Stimulated activated CD8-positive, alpha-beta memory T cell treated with anti-CD3 and anti-CD28 coated beads, Interleukin-7, amount 100 ng/mL, for 24 hours (primary cell): ENCODE measurements at places on chromosomes 7 and 10.

DNA sequence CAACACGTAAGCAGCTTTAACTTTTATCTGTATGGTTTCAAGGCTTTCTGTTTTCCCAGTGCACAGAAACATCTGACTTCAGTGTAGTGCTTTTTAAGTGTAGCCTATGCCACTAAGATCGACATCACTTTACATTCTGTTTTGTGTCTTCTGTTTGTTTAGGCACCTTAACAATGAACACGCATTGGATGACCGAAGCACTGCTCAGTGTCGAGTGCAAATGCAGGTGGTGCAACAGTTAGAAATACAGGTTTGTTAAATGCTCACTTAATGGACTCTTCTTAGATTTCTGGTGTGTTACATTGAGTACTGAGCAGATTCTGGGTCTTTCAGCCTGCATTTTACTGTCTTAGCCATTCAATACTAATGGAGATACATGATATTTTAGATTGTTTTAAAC, 237.4 kb downstream of the FOXP2 start:
- DNase-seq, result no peak

DNA sequence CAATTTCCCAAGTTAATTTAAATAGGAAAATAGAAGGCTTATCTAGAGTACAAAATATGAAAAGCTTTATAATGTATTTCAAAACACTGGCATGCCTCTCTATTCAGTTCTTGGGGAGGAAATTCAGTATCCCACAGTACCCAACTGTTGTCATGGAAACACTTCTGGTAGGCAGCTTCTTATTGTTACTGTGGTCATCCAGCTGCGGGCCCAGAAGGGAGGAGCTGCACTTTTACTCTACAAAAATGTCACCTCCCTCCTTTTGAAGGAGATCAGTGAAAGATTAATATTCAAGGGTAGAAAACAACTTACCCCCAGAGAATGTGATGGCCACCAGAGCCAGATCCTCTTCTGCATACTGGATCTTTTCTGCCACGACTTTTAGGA, 202.8 kb downstream of the RAPGEF5 start:
- DNase-seq, result no peak

GRCh38 chr7:18027628-18028027, at the start of gene PRPS1L1:
Gene PRPS1L1, minus strand, starts transcription at chr7:18027846.
- no peak for DNase-seq

- no peak for DNase-seq
Measured at GRCh38 chr10:119466076-119466475, 76.4 kb downstream of the RGS10 start.

- DNase-seq, result no peak
Measured at GRCh38 chr7:122412441-122412840, 107.9 kb upstream of the FEZF1 start.

GRCh38 chr10:121076776-121077715, 225.9 kb downstream of the WDR11 start:
- no peak for DNase-seq

- DNase-seq, result no peak
Measured at GRCh38 chr7:139782932-139783331, 5.1 kb upstream of the HIPK2 start.

DNA sequence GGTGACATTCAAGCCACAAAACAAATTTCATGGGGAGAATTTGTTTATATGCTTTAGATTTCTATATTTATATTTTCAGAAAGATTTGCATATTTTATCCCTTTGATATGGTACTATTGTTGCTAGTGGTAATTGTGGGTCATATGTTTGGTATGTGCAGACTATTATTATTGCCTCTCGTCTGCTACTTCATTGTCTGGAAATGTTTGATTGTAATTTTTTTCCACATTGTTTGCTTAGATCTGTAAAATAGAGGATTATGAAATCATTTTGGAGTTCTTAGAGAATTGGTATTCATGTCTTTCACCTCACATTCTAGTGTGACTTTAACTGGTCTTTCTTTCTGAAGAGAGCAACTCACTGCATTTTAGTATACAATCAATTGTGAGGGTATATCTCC, 44.7 kb downstream of the MYO3A start:
- no peak for DNase-seq

DNA sequence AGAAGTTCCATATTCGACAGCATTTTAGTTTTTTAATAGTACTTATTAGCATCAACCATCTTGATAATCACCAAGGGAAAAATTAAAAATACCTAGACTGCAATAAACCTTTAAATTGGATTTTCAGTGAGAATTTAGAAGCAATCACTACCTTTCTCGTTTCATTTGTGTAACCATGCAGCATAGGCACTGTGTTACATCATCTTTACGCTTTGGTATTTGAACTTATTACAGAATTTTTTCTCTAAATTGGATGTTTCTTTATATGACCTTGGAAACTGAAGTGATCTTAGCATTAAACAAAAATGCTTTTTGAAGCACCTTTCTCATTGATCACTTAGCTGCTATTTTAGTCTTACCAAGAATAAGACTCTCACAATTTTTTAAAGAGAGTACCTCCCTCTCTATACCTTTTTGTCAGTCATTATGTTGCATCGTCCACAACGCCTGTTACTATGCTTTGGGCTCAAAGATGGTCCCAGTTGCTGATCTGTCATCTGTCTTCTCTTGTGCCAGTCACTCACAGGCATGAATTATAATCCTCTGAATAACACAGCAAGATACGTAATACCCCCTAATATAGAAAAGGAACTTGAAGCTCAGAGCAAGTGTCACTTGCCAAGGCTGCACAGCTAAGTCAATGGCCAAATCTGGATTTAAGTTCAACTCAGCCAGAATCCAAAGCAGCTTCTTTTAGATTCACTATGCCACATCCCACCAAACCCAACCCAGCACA, 19.6 kb upstream of the ASCC1 start:
- no peak for DNase-seq

DNA sequence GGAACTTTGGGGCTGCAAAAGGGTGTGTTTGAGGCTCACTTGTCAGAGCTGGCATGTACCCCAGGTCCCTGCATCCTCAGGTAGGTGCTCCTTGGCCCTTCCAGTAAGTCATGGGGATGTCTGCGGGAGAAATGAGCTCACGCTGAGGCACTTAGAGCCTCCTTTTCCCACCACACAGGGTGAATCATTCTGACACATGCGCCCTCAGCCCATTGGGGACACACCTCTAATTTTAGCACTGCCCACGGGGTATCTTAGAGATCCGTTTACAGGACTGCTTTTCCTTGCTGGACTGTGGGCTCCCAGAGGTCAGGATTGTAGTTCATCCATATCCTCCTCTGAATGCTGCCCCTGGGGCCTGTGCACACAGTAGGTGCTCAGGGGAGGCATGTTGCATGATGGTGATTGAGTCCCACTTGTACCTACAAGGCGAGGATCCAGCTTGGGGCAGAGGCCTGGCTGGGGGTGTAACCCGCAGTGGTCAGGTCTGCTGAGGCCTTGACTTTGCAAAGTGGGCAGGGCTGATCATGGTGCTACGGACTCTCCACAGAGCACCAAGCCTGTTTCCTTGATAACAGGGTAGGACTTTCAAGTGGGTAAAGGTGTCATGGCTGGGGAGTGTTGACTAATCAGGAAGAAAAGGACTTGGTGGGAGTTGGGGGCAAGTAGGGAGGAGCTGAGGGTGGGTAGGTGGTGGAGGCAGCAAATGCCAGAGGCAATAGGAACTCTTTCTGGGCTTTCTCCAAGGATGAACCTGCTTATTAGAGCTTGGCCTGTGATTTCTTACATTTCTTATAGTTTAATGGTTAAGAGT, 5.8 kb downstream of the TSPAN15 start:
- no peak for DNase-seq

DNA sequence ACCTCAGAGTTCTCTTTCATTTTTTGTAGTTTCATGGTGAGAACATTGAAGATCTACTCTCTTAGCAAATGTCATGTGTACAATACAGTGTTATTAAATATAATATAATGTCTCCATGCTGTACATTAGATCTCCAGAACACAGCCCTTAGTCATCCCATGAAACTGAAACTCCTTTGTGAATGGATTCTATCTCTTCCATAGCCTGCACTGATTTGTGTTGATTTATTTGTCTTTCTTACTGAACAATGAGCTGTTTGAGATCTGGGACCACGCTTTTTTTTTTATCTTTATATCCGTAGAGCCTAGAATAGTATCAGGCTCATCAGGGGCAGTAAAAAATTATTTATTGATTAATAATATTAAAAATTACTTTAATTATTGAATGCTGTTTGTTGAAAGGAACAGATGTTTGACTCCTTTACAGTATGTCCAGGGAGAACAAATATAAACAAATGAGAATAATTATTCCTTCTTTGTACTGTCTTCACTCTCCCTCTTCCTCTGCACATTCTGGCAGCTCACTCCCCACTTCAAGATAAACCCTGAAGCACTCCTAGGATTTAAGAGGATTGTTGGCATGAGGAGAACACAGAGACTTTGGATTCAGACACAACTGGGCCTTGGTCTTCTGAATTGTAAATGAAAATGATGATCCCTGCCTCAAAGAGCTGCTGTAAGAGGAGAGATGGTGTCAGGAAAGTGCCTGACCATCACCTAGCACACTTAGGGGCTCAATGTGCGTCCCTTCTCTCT, 81.6 kb upstream of the MSRB2 start:
- DNase-seq, result no peak

DNA sequence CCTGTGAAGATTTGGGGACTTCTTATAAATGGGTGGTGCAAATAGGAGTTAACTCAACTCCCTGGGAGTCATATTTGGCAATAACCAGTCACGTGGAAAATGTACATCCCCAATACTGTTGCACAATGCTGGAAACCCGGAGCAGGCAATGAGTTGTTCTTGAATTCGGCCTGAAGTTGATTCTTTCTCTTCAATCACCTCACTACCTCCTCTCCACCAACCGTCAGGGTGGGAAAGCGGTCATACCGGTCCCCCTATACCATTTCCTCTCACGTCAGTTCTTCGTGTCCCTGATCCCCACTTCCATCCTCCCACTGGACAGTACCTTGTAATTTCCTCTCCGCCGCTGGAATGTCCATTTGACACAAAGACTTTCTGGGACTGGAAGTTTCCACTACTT, 2.8 kb downstream of the GIMAP5 start:
- DNase-seq, result no peak

DNA sequence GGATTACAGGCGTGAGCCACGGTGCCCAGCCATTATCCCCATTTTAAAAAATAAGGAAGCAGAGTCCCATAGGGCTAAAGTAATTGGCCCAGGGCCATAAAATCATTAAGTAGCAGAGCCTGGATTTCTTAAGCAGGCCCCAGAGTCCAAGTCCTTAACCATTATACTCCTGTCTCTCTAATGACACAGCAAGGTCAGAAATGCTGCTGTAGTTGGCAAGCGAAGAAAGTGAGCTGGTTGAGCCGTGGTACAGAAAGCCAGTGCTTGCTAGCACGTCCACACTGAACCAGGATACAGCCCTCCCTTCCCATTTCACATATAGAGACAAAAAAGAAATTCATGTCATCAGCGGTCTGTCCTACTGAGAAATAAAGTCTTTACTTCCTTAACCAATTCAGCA, 562.7 kb downstream of the GALNT17 start:
- no peak for DNase-seq

GRCh38 chr7:138249975-138250374, 173.7 kb downstream of the AKR1D1 start:
- DNase-seq, result no peak

DNA sequence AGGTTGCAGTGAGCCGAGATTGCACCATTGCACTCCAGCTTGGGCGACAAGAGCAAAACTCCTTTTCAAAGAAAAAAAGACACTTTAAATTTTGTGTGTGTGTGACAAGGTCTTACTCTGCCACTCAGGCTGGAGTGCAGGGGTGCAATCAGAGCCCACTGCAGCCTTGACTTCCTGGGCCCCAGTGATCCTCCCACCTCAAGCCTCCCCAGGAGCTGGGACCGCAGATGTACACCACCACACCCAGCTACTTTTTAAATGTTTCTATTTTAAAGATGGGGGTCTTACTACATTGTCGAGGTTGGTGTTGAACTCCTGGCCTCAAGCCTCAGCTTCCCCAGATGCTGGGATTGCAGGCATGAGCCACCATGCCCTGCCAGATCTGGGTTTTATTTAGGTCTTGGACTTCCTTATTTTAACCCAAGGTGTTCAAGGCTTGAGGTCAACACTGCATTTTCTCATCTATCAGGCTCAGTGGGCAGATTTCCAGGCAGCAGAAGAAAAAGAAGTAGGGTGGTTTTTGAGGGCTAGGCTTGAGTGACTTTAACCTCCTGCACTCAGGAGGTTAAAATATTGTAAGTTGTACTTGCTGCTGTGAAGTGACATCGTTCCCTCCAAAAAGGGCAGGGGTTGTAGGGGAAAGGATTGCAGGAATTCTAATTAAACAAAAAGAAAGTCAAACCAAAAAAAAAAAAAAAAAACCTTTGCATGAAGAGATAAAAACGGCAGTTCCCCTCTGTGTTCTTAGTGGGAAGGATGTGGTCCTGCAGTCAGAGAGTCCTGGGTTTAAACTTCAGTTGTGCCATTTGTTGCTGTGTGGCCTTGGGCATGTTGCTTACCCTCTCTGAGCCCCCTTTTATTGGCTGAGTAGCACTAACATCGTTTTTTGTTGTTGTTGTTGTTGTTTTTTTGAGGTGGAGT, 71.5 kb downstream of the CARD11 start:
- DNase-seq, result no peak

- no peak for DNase-seq
Measured at GRCh38 chr7:39688611-39689480, 65.5 kb downstream of the RALA start.

- no peak for DNase-seq
Measured at GRCh38 chr10:102455893-102456471, 4.6 kb upstream of the C10orf95 start.

- no peak for DNase-seq
Measured at GRCh38 chr7:121278120-121279021, 50.4 kb upstream of the WNT16 start.

DNA sequence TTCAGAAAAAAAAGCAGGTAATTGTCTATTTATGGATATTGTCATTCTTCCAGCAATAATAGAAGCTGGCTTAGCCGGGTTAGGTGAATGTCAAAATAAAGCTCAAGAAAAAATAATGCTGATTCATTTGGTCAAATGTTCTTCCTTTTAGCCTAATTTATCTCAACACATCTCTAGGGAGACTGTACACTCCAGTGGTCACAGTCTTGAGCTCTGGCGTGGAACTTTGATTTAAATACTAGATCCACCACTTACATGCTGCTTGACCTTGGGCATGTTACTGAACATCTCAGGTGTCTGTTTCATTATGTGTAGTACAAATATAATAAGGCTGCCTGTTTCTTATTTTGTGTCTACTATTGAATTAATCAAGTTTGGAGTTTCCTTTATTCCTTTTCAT, 22.0 kb downstream of the PRTFDC1 start:
- DNase-seq, result no peak

DNA sequence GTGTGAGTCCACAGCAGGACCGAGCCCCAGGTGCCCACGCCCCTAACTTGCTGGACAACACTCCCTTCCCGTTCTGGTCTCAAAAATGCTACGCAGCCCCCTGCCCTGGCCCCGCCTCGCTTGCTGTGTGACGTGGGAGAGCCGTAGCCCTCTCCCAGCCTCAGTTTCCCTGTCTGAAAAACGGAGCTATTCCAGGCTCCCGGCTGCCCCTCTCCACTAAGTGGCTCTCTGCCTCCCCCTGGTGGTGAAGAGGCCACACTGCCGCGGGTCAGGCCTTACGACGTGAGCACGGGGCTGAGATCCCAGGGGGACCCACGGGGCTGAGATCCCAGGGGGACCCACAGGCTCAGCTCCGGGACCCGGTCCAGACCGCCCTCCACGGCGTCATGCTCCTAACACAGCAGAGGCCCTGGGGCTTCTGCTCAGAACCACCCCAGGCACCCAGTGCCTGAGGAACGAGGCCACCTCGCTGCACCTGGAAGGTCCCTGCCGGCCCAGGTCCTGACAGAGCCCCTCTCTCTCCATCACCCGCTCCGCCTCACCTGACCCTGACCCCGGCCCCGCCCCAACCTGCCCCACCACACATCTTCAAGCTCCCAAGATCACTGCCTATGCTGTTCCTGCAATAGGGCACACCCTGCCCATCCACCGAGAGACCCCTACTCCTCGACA, 26.7 kb downstream of the MICALL2 start:
- DNase-seq, result peak; percentile 76
